ENCODE measurements at places on chromosomes 1 and 21.
A peak's percentile ranks its signal among the peaks of the same experiment; 100 is the strongest.

GRCh38 chr1:45802343-45803298 lies 791 bp upstream of the MAST2 start:
- no peak for DNase-seq

DNA sequence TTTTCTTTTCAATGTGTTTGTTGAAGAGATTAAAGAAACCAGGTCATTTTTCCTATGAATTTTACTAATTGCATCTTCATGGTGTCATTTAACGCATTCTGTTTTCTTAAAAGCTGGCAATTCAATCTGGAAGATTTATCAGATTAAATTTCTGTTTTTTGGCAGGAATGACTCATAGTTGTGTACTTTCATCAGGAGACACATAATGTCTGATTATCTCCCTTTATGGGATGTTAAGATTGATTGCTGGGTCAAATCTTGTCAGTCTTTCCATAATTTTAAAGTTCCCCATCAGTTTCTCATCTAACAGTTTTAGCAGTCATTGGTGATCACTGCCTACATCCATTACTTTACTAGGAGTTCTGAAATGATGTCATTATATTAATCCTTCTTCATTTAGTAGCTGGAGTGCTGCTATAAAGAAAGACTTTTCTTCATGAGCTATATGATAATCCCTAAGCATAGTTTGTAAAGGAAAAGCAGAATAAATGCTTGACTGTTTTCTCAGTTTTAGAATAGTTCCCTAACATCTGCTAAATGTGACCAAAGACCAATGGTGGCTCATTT lies 72.8 kb upstream of the MAP10 start:
- no peak for DNase-seq

- DNase-seq: no peak
Observed at GRCh38 chr21:32119811-32120210, 159.0 kb downstream of the MIS18A start.

DNA sequence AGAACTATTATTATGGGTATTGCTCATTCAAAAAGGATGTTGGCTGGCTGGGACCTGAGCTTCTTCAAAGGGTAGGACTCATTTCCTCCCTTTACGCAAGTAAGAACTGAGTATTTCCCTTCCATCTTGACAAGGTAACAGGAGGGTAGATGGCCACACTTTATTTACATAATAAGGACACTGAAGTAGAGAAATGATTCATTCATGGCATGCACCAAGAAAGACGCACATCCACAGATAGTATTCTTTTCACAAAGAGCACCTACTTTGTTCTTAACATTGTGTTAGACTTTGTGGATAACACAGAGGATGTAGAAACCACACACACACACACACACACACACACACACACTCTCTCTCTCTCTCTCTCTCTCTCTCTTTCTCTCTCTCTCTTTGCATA lies 82.9 kb downstream of the FAM78B start:
- no peak for DNase-seq

GRCh38 chr1:11674488-11674887 lies 6.5 kb downstream of the MAD2L2 start:
- no peak for DNase-seq

- peak; percentile 6 for DNase-seq
Observed at GRCh38 chr1:208235982-208236761, 8.0 kb downstream of the PLXNA2 start.

DNA sequence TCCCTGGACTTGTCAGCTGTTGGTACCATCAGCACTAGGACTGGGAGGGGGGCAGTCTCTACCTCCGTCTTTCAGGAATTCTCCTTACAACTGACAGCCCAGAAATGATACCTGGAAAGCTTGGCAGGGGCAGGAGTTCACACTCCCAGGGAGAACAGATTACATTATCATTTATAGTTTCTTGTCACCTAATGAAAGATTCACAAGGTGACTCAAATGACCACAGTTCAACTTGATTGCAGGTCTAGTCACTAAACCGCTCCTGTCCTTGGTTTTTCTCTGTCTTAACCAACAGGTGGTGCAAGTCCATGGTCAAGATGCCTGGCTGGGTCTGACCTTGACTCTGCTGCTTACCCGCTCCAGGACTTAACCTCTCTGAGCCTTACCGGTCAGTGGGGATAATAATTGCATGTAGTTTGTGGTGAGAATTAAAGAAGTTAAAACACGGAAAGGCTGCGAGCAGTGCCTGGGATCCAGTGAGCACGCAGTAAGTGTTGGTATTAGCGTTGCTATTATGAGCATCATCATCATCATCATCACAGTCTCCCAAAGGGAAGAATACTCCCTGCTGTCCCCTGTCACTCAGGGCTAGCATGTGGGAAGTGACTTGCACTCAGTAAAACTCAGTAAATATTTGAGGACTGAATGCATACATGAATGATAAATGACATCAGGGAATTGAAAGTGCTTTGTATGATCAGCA lies 125.3 kb upstream of the CD34 start:
- no peak for DNase-seq

DNA sequence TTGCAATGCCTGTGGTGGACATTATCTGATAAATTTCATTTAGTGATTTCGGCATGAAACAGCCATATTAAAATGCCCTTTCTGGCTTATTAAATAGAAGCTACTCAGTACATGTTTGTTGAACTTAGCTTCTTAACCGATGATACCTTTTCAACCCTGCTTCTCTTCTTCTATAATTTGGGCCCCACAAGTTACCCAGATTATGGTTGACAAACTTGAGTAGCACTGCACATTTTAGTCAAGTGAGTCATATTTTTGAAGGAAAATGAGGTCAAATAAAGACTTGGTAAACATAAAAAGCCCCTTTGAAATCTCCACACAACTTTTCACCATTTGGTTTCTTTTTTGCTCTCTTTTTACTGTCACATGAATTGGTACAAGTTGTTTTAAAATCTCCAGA lies 33.8 kb downstream of the GIPC2 start:
- DNase-seq: no peak

- no peak for DNase-seq
Observed at GRCh38 chr1:193697776-193698175, 511.4 kb upstream of the B3GALT2 start.

DNA sequence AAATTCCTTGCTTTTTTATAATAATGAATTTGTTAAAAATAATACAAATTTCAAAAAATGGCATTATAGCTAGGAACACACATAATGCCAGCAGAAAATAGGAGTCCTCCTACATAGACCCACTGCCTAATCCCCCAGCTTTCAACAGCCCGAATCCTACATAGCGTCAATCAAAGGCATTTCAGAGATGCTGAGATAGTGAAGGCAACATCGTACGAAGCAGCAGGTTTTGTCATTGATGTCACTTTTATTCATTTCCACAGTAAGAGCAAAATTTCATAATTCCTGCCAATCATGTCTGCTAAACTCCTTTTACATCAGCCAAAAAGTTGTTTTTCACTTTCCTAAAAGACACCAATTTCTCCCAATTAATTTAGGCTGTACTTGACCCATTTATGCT lies 94.1 kb downstream of the GREM2 start:
- DNase-seq: no peak

GRCh38 chr1:160108888-160109662 lies 6.5 kb upstream of the ATP1A2 start:
- DNase-seq: peak; percentile 37

- no peak for DNase-seq
Observed at GRCh38 chr1:217469983-217470382, 160.9 kb downstream of the GPATCH2 start.

DNA sequence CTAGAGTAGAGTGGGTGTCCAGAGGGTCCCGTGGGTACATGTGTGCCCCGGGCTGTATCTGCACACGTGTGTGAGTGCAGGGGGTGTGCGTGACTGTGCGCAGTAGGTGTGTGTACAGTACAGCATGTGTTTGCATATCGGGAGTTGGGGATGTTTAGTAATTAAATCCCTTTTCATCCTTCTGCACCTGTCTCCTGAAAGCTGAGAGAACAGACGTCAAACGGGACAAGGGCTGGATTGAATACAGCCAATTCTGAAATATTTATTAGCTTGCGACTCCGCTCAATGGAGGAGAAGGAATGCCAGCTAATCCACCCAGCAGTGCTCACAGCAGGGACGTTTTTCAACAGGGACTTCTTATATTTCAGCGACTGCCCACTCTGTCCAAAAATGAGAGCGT lies 44.7 kb upstream of the CASZ1 start:
- DNase-seq: no peak

GRCh38 chr1:153028766-153029165 lies 2.2 kb upstream of the SPRR1B start:
- DNase-seq: no peak

GRCh38 chr1:110443451-110443850 lies 7.5 kb upstream of the PROK1 start:
- DNase-seq: no peak

DNA sequence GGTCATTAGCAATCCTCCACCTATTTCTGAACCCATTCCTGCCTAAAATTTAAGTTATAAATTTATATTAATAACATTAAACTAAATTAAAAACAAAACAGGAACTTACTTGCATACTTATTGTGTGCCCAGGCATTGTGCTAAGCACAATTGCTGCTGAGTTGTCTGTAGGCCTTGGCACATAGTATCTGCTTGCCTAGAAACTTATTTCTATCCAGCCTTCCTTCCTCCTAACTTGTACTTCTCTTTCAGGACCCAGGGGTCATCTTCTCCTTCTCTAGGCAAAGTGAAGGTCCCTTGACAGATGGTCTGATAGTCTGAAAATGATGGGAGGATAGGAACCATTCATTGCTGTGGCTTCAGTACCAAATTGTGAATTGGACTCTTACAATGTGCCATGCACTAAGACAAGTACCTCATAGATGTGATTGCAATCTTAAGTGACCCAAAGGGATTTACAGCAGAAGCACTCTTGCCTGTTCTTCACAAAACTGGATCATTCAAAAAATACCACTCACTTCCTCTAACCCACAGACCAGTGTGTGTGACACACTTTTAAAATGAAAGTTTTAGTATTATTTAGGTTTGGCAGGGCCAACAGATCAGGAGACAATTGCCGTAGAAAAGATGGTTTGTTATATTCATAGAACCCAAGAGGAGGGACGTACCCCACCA lies 10.3 kb upstream of the CD101 start:
- DNase-seq: no peak

GRCh38 chr21:36642777-36643176 lies 56.1 kb upstream of the SIM2 start:
- no peak for DNase-seq

- no peak for DNase-seq
Observed at GRCh38 chr1:241332987-241333386, 24.0 kb downstream of the RGS7 start.

DNA sequence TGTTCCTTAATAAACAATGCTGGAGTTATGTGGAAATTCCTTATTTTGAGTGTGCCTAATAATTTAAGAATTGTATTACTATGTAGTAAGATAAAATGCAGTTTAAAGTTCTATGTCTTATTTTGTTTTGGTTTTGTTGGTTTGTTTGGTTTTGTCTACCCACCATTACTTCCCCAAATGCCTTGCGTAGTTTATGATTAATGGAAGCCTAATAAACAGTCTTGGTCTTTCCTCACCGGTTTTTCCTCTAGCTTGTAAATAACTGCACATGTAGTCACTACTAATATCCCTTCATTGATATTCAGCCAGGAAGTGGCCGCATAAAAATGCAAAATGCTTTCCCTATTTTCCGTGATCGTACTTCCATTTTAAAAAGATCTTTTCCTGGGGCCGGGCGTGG lies 2.9 kb downstream of the SDCCAG8 start:
- no peak for DNase-seq

- peak; percentile 17 for DNase-seq
Observed at GRCh38 chr1:43147625-43148327, 24.3 kb downstream of the EBNA1BP2 start.

DNA sequence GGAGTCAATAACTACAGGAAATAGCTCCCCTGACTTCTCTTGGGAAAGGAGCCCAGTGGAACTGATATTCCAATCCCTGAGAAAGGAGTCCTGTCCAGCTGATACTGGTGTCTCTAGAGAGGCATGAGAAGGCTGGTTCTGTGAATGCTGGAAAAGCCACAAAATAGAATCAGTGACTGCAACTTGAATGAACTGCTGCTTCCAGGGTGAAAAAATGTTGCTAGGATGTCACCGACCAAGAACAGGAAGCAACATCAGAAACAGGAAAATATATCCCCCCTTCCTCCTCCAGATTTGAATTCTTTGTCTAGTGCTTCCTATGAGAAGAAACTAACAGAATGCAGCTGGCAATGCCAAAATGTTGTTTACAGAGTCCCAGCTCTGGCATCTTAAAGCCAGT lies 269.3 kb upstream of the LYPLAL1 start:
- DNase-seq: no peak

DNA sequence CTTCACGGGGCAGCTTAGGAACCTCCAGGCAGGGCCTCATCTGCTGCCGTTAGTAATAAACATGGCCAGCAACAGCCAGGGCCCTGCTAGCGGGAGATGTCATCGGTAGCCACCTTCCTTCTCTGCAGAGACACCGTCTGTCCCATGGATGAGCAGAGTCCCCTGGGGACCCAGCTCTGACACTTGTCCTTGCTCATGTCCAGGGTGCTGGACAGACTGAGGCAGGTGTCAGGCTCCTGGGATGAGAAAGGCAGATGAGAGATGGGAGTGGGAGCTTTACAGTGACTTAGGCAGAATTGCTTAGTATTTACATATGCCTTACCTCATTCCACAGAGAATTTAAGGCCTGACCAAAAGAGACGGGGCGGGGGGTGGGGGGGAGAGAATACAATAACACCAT lies 25.0 kb downstream of the CAPN2 start:
- no peak for DNase-seq

DNA sequence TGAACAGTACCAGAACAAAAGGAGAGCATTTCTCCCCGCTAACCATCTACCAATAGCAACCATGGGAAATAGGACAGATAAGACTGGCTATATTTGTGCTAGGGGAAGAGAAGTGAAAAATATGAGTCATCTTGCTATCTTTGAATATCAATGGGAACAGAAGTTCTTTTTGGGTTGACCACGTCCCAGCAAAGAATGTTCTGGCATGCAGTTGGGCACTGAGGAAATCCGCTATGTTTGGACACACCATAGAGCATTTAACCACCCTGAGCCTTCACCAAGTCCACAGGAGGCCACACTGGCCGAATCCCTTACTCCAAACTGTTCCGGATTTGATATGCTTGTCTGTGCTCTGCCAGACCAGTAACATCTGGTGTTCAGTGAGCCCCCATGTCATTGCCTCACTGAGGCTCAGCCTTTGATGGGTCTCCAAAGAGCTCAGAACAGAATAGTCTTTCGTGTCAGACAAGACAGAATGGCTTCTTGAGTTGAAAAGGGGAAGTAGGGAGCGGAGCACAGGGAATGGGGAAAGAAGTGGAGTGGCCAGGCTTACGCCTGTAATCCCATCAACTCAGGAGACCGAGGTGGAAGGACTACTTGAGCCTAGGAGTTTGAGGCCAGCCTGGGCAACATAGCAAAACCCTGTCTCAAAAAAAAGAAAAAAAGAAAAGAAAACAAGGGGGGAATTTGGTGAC lies 81.4 kb downstream of the SMYD2 start:
- DNase-seq: no peak

- no peak for DNase-seq
Observed at GRCh38 chr1:111474521-111474920, 737 bp downstream of the C1orf162 start.

- peak; percentile 29 for DNase-seq
Observed at GRCh38 chr1:198597690-198598430, 41.0 kb upstream of the PTPRC start.

GRCh38 chr21:42016364-42016985 lies 6.3 kb upstream of the ZBTB21 start:
- DNase-seq: no peak
